ENCODE measurements at places on chromosomes 12 and 14.

DNA sequence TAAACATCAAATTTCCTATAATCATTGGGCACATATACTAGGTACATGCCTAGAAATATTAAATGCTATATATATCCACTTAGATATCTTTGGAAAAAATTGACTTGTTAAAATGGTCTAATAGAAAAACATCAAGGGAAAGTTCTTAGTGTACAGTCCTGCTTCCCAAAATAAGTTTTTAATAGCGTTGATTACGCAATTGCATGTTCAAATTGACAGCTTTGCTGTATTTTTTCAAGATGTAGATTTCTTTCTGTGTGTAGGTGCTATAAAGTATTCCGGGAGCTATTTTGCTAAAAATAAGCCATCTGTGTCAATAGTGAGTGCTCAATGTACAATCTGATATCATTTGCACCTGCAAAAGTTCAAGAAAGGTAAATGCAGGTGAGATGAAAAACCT is 463.9 kb upstream of the ATP2B1 start:
- DNase-seq, result no peak

- DNase-seq, result no peak
Measured at GRCh38 chr12:86666316-86666715, 410.1 kb upstream of the MGAT4C start.

- DNase-seq, result no peak
Measured at GRCh38 chr14:64476438-64476837, 11.1 kb downstream of the AKAP5 start.

DNA sequence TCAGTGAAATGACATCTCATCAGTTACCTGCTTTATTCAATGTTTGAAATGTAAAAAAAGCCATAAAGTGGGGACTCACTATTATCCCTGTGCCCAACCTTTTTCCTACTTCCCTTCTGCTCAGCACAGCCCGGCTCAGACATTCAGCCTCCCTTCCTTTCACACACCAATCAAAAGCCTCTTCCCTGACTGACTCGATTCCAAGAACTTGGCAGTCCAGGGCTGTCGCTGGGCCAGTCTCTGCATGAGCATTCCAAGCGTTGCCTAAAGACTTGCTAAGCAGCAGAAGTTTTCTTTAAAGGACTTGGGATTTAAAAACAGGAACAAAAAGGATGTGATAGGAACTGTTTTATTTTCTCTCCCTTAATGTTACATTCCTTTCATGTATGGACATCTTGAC is 22.7 kb downstream of the ITPR2 start:
- no peak for DNase-seq

- no peak for DNase-seq
Measured at GRCh38 chr14:64715146-64715627, 11.0 kb downstream of the PLEKHG3 start.

DNA sequence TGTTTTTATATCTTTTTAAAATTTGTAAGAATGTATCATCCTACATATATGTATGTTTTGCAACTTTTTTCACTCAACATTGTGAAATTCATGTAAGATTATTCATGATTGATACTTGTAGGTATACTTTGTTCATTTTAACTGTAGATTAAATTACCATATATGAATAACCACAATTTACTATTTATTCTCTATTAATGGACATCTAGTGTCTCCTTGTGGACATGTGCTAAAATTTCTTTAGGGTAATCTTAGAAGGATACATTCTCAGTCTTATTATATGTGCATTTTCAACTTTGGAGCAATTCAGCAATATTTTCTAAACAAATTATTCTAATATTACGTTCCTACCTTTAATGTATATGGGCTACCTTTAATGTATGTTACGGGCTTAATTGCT is 192.4 kb downstream of the FUT8 start:
- DNase-seq, result no peak

- peak; percentile 30 for DNase-seq
Measured at GRCh38 chr12:3076730-3077571, at the start of gene TSPAN9. TSS of gene TSPAN9 (plus strand) at chr12:3077379. CDS start at chr12:3201194, 123,815 bp downstream.

GRCh38 chr12:88985631-88986030 is 366.7 kb downstream of the DUSP6 start:
- no peak for DNase-seq

DNA sequence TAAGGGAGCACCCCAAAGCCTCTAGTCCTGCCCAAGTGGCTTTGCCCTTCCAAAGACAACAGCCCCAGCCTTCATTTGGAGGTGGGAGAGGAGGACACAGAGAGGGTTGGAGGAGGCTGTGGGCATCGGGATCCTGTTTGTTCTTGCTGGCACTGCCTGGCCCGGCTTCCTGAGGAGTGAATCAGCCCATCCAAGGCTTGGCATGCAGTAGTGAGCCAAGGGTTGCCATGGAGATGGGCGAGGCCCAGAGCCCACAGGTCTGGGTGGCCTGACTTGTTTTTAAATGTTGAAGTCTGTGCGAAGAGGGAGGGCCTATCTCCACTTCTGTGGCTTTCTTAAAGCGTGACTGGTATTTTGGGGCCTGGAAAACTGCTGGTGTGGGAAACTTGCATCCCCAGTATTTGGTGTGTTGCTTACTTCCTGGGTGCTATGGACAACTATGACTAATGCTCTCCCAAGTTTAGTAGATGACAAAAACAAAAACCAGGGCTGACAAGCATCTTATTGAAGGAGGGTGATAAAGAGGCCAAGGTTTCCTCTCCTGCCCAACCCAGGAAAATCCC is 15.8 kb downstream of the CD9 start:
- DNase-seq, result no peak

- no peak for DNase-seq
Measured at GRCh38 chr12:77319166-77319565, 253.8 kb upstream of the E2F7 start.
